ENCODE measurements at places on chromosomes 16 and 17.

DNA sequence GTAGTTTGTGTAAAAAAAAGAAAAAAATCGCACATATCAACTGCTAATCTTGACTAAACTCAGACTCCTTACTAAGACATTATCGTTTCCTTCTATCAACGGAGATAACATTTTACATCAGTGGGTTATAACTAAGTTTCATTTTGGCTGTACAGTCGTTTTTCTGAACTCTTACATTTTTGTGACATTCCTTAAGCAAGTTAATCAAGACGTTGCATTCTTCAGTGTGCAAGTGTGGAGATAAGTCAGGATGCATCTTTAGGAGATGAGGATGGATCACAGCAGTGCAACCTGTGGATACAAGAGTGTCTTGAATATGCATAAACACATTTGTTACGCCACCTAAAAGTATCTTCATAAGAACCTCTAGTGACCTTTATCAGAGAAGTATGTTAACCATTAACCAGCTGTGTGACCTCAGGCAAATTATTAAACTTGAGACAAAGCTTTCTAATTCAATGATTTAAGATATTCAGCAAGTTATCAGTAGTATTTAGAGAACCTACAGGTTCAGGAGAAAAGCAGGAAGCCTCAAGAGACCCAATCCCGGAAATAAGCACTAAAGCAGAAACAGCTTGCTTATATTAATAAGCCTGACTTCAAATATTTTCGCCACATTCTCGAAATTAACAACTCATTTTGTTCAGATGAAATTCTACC lies 9.4 kb downstream of the CMC2 start:
- peak; percentile 61 for DNase-seq

GRCh38 chr16:11562941-11563340 lies 23.8 kb downstream of the LITAF start:
- DNase-seq, result no peak

- no peak for DNase-seq
Observed at GRCh38 chr16:9885467-9885866, 296.8 kb downstream of the GRIN2A start.

DNA sequence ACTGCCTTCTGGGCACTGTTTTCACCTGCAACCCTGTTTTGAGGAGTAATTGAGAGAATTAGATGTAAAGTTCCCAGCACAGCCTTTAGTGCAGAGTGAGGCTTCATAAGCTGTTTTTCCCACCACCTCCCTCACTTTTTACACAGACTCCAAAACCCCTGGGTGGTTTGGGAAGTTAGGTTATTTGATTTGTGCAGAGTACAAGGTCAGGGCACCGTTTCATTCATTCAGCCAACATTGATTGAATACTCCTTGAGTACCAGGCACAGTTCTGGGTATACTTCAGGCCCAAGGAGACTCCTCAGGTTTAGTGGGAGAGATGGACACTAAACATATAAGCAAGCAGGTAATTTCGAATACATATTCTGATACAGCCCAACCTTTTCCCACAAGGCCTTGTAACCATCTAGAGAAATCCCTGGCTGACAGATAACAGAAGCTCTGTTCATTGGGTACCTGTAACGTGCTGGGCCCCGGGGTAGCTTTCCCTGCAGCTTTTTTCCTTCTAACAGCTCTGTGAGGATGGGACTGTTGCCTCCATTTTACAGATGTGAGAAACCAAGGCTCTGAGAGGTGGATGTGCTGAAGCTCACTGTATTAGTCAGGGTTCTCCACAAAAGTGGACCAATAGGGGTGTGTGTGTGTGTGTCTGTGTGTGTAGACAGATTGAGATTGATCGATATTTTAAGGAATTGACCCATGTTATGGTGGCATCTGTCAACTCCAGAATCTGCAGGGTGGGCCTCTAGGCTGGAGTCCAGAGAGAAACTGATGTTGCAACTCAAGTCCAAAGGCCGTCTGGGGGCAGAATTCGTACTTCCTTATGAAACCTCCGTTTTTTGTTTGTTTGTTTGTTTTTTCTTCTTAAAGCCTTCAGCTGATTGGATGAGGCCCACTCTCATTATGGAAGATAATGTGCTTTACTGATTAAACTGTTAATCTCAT lies 234.7 kb downstream of the SNX29 start:
- no peak for DNase-seq

DNA sequence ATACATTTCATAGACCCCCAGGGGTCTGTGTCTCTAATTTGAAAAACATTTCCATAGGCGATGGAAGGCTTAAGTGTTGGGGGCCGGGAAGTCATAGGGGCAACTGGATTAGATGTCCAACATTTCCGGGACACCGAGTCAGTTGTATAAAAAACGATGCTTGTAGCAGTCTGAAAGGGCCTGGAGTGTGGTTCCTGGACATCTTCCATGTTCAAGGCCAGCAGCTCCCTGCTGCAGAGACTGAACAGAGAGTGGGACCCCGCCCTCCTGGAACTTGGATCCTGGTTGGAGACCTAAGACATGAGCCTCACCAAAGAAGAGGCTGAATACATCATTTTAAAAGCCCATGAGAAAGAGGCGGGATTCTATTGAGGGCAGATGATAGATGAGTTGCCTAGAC lies 82.0 kb upstream of the ZNF423 start:
- DNase-seq, result no peak

- DNase-seq, result no peak
Observed at GRCh38 chr16:31268891-31269290, 9.1 kb downstream of the ITGAM start.

DNA sequence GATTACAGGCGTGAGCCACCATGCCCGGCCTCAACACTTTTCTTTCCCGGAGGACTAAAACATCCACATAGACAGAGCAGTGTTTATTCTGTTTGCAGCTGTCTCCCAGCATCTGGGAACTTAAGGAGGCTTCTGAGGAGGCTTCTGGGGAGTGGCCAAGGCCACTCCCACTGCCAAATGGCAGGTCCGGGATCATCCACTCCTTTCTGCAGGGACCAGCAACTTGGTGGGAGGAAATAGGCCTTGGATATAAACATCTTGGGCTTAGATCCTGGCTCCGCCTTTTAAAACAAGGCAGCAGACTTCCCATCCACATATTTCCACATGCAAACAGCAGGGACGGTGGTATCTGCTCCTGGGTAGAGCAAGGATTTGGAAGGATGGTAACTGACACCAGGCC lies 14.1 kb upstream of the SPATA32 start:
- DNase-seq, result no peak

- DNase-seq, result no peak
Observed at GRCh38 chr17:55144518-55144917, 120.2 kb upstream of the HLF start.

GRCh38 chr17:67902511-67903231 lies 77.4 kb downstream of the BPTF start:
- DNase-seq, result no peak

DNA sequence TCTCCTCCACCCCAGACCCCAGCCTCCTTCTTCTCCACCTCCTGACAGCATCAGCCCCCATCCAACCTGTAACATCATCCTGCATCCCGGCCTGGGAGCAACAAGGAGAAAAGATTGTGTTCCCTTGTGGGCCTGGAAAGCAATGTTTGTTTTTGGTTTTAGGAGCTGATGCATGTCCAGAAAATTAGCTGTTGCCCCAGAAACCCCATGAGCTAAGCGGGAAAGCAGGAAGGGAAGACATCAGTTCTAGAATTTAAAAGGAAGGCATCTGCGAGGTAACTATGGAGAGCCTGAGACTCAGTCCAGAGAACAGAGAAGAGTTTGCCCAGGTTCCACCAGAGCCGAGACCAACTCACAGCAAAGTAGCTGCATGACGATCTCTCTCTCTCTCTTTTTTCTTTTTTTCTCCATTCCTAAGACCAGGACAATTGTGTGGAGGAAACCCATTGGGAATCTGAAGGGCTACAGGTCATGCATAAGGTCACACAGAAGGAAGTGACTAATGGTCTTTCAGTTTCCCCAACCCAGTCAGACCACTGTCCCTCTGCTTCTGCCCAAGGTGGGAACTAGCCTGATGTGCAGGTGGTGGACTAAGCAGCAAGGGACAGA lies 124.4 kb downstream of the SLC39A11 start:
- no peak for DNase-seq

- no peak for DNase-seq
Observed at GRCh38 chr17:73957564-73957963, 245.9 kb upstream of the RPL38 start.

DNA sequence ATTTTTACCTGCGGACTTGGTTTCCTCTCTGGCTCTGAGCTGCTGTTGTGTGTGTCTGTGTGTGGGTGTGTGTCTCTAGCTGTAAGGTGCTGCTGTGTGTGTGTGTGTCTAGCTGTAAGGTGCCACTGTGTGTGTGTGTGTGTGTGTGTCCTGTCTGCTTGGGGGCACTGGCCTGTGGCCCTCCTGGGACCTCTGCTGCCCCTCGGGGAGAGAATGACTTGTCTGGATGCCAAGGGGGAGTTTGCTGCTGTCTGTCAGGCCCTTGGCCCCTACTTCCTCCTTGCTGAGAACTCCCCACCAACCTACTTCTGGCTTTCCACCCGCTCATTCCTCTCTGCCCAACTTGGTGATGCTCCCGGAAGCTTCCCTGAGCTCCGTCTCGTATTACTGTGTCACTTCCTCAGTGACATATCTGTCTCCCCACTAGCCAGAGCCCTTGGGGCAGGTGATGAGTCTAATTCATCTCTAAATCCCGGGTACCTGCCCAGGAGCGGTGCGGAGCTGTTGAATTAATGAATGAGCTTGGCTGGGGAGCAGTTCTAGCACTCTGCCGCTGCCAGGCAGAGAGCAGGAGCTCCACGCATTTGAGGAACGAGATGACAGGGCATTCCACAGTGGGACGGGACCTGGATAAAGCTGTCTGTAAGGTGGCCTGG lies 3.5 kb upstream of the LASP1NB start:
- DNase-seq, result no peak

DNA sequence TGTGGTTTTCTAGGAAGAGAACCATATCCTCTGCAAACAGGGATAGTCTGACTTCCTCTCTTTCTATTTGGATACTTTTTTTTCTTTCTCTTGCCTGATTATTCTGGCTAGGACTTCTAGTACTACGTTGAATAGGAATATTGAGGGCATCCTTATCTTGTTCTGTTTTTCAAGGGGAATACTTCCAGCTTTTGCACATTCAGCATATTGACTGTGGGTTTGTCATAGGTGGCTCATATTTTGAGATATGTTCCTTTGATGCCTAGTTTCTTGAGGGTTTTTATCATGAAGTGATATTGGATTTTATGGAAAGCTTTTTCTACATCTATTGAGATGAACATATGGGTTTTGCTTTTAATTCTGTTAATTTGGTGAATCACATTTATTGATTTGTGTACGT lies 269.8 kb downstream of the MAP2K6 start:
- DNase-seq, result no peak

DNA sequence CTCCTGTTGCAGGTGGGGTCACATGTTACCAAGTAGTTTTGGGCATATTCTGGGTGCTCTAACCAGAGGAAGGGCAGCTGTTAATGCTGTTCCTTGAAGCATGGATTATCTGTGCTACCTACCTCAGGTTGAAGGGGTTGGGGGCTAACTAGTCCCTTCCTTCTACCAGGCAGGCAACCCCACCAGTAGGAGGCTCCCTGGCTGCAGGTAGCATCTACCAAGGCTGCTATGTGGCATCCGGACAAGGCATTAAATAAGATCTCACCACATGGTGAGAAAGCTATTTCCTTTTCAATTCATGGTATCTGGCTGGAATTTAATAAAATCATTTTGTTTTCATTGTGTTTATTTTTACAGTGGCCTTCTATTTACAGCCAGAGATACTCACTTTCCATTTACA lies 62.5 kb downstream of the CACNG3 start:
- no peak for DNase-seq

GRCh38 chr17:62578757-62579487 lies 48.5 kb upstream of the MRC2 start:
- no peak for DNase-seq

DNA sequence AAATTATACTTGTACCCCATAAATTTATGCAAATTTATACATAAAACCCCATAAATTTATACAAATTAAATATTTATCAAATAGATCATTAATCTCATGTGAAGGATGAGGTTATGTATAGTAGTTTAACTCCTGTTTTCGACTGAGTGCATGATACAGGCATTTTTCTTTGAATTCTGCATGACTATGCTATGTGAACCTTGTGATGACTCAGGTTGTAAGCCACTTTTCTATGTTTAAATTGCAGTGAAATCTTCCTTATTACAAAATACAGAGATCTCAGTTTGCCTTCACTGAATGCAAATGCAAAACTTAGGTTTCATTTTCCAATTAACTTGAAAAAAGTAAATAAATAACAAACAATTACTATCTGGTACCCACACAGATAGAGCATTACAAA lies 843.7 kb downstream of the CDH11 start:
- DNase-seq, result peak; percentile 11

DNA sequence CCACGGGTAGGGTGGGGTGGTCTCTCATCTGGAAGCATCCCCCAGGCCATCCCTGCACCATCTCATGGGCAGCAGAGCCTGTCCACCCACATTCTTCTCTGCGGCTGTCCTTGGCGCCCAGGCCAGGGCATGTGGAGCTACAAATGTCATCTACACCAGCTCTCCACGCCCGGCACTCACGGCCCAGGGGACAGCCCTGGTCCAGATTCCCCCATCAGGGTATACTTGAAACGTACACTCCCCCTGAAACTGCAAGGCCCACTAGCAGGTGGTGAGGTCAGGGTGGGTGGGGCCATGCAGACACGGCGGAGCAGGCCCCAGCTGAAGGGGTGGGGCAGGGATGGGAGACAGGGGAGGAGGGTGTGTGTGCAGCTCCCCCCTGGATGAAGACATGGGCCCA lies 3.2 kb upstream of the SOX8 start:
- no peak for DNase-seq

DNA sequence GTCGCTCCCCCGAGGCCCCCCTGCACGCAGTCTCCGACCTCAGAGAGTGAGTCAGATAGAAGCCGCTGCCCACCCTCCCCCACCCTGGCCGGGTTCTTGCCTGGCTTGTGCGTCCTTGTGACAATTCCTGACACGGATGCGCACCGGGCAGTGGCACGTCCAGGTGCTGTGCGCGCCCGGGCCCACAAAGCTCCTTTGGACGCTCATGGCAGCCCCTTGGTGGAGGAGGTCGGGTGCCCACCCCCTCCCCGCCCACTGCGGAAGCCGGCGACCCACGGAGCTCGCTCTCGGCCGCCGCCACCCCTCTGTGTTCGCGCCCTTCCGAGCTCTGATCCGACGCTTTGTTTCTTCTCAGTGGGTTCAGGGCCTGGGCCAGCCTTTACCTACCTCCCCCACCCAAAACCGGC lies 662 bp upstream of the TUBB3 start:
- peak; percentile 86 for DNase-seq

DNA sequence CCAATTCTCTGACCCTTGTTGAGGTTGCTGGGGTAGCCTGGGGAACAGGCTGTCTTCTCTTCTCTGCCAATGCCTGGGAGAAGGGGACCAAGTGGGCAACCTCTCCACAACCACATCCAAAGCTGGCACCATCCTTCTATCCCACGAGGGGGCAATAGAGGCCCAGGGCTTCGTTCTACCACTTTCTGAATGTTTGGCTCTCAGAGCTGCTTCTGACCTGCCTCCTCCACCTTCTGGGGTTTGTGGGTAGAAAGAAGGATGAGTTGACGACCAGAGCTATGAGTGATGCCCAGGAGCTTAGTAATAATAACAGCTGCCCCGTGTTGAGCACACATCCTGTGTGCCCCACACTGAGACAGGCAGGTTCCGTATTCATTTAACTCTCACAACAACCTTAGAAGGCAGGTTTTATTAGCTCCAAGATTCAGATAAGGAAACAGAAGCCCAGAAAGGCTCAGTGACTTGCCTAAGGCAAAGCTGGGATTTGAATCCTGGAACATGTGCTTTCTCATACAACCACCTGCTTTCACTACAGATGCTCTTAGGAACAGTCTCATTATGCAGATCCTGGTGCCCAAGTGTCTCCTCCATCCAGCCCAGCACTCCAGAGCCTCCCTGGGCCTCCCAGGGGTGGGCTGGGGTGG lies 11.1 kb downstream of the TSPOAP1 start:
- DNase-seq, result peak; percentile 53

GRCh38 chr17:45852535-45853297 lies 8.0 kb downstream of the SPPL2C start:
- DNase-seq, result peak; percentile 26
